ENCODE measurements at places on chromosomes 6 and 20. TPM values are rescaled to one million over a fixed set of nuclear protein-coding genes. Genes with fewer than 3 reads are reported as not detected.

Gene TPBG
- total RNA-seq = not detected

Gene SFTA2
- not detected for total RNA-seq

Gene SGK2
- 0.11 TPM for total RNA-seq

Gene KIFC1
- 52.7 TPM for total RNA-seq

Gene CLPSL2
- total RNA-seq = not detected

Gene NKAIN4
- not detected for total RNA-seq

Gene ZNF165
- 1.6 TPM for total RNA-seq

Gene FAXC
- total RNA-seq = not detected

Gene MCHR2
- not detected for total RNA-seq

DNA sequence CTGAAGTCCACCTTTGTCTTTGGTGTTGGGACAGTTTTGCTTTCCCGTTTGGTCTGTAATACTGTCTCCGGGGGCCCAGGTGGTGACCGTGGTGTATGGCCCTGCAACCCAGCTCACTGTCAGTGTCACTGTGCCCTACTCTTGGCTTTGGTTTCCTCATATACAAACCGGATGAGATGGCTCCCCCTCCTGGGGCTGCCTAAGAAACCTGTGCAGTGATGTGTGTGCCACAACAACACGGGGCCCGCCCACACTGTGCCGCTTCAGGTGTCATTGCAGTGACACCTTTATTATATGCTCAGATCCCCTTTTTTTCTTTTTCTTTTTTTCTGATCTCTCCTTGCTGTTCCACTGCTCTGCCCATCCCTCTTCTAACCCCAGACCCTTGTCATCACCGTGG is 73.9 kb downstream of the RAMACL start:
- H3K27ac ChIP-seq = no peak overlapping the region
- peak; percentile 36 for DNase-seq
- no peaks in the 10 kb centered on the region for H3K36me3 ChIP-seq
- H3K4me3 ChIP-seq = no peak overlapping the region
- no peaks in the 10 kb centered on the region for H3K27me3 ChIP-seq

DNA sequence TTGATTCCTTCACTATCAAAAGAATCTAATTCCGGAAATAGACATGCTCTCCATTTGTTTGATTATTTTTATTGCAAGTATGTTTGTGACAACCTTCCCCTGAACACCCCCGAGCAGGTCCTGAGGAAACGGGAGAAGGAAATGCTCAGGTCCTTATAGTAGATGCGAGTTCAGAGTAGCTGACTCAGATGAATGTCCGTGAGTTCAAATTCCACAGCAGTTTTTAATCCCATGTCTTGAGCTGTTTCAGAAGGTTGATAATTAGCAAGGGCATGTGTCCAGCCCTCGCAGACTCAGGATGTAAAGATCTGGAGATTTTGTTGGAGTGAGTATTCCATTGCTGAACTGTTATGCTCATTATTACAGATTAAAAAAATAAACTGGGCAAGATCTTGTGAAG is 169.3 kb downstream of the BCAS1 start:
- no peak overlapping the region for H3K4me3 ChIP-seq
- DNase-seq = no peak
- H3K4me1 ChIP-seq = peaks cover 16% of the 10 kb centered on the region

GRCh38 chr6:29567991-29568390 is 8.5 kb upstream of the UBD start:
- H3K36me3 ChIP-seq = no peaks in the 10 kb centered on the region
- no peaks in the 10 kb centered on the region for H3K4me1 ChIP-seq
- DNase-seq = no peak
- peaks cover 3% of the 10 kb centered on the region for H3K27me3 ChIP-seq
- no peak overlapping the region for H3K27ac ChIP-seq
- H3K4me3 ChIP-seq = no peak overlapping the region

DNA sequence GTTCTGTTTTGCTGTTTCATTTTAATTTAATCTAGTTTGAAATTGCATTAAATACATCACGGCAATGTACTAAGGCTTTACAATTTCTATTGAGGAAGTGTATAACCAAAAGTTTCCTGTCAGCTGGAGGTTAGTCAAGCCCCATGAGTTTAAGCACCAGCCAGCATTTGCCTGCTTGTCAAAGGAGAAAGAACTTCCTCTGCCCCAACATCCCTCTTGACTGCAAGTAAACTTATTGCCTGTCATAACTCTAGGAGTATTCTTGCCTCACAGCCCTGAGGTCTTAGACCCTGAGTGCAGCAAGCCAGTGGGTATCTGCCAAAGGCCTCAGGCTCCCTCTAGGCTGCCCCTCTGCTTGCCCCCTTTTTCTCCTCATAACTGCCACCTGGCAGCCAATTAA is 106.7 kb upstream of the INSM1 start:
- no peaks in the 10 kb centered on the region for H3K4me1 ChIP-seq
- no peak overlapping the region for H3K27ac ChIP-seq
- H3K4me3 ChIP-seq = no peak overlapping the region
- no peaks in the 10 kb centered on the region for H3K27me3 ChIP-seq
- no peak for DNase-seq

- H3K4me1 ChIP-seq = no peaks in the 10 kb centered on the region
- H3K27ac ChIP-seq = no peak overlapping the region
- no peak for DNase-seq
These were observed 5.2 kb downstream of the HAO1 start for GRCh38 chr20:7935027-7935551.

GRCh38 chr6:44007818-44008621 is 119.2 kb downstream of the MRPL14 start:
- H3K4me1 ChIP-seq = no peaks in the 10 kb centered on the region
- H3K4me3 ChIP-seq = no peak overlapping the region
- no peak overlapping the region for H3K27ac ChIP-seq
- H3K36me3 ChIP-seq = no peaks in the 10 kb centered on the region
- no peak for DNase-seq

GRCh38 chr6:90008908-90009501 is 114.7 kb downstream of the GJA10 start:
- no peaks in the 10 kb centered on the region for H3K4me1 ChIP-seq
- no peak overlapping the region for H3K4me3 ChIP-seq
- DNase-seq = no peak
- H3K36me3 ChIP-seq = no peaks in the 10 kb centered on the region

GRCh38 chr20:42613076-42613475 is 576.6 kb downstream of the PTPRT start:
- H3K36me3 ChIP-seq = no peaks in the 10 kb centered on the region
- H3K4me1 ChIP-seq = no peaks in the 10 kb centered on the region
- DNase-seq = no peak
- H3K27ac ChIP-seq = no peak overlapping the region

DNA sequence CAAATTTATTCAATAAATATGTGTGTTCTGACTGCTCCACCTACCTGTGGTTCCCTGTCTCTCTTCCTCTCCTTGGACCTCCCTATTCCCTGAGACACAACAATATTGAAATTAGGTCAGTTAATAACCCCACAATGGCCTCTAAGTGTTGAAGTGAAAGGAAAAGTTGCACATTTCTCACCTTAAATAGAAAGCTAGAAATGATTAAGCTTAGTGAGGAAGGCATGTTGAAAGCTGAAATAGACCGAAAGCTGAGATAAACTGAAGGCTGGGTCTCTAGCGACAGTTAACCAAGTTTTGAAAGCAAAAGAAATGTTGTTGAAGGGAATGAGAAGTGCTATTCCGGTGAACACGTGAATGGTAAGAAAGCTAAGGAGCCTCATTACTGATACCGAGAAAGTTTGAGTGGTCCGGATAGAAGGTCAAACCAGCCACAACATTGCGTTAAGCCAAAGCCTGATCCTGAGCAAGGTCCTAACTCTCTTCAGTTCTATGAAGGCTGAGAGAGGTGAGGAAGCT is 34.1 kb downstream of the UST start:
- H3K4me3 ChIP-seq = no peak overlapping the region
- H3K36me3 ChIP-seq = no peaks in the 10 kb centered on the region
- no peak for DNase-seq
- peaks cover 3% of the 10 kb centered on the region for H3K4me1 ChIP-seq
- no peak overlapping the region for H3K27ac ChIP-seq
- no peaks in the 10 kb centered on the region for H3K27me3 ChIP-seq

DNA sequence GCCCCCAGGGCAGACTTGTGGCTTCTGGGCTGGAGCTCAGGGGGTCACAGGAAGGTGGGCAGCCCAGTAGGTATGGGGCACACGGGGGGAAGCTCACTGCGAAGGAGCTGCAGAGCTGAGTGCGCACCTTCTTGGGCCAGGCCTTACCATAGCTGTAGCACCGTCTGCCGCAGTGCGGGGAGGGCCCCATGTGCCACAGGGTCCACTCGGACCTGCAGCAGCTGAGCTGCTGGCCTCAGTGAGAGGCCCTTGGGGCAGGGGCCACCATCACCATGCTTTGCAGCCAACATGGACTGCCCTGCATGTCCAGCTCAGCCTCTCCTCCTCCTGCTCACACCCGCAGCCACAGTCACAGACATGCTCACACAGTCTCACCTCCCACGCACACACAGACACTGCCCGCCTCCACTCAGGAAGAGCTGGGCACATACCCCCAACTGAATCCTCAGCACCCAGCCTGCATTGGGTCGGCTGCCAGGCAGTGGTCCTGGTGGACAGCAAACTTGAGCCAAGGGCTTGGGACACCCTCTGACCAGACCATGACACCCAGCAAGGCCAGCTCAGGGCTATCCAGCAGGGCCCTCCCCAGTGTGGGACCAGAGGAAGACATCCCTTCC is 35.3 kb downstream of the YTHDF1 start:
- H3K27me3 ChIP-seq = peaks cover 27% of the 10 kb centered on the region
- DNase-seq = no peak
- no peak overlapping the region for H3K27ac ChIP-seq
- H3K4me3 ChIP-seq = no peak overlapping the region

DNA sequence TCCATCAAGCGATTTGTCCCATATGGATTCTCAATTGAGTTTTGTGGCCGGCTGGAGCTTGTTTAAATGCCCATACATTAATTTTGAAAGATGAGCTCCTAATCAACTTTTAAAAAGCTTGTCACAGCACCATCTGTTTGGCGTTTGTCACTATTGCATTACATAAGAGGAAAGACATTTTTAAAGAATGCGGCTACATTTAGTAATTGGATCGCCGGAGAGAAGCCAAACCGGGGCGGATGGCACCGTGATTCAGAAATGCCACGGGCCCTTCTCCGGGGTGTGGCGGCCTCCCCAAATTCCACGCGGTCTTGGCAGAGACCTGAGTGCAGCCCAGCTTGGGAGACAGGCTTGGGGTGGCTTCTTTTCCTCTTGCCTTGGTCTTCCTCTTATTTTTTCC is 67.7 kb upstream of the ZNFX1 start:
- no peak overlapping the region for H3K4me3 ChIP-seq
- no peak overlapping the region for H3K27ac ChIP-seq
- no peaks in the 10 kb centered on the region for H3K27me3 ChIP-seq
- H3K36me3 ChIP-seq = no peaks in the 10 kb centered on the region
- no peak for DNase-seq
- H3K4me1 ChIP-seq = no peaks in the 10 kb centered on the region

- DNase-seq = no peak
- H3K27ac ChIP-seq = no peak overlapping the region
- no peaks in the 10 kb centered on the region for H3K4me1 ChIP-seq
- H3K27me3 ChIP-seq = no peaks in the 10 kb centered on the region
- no peaks in the 10 kb centered on the region for H3K36me3 ChIP-seq
These were observed 18.1 kb upstream of the CEBPB start for GRCh38 chr20:50172347-50173013.

DNA sequence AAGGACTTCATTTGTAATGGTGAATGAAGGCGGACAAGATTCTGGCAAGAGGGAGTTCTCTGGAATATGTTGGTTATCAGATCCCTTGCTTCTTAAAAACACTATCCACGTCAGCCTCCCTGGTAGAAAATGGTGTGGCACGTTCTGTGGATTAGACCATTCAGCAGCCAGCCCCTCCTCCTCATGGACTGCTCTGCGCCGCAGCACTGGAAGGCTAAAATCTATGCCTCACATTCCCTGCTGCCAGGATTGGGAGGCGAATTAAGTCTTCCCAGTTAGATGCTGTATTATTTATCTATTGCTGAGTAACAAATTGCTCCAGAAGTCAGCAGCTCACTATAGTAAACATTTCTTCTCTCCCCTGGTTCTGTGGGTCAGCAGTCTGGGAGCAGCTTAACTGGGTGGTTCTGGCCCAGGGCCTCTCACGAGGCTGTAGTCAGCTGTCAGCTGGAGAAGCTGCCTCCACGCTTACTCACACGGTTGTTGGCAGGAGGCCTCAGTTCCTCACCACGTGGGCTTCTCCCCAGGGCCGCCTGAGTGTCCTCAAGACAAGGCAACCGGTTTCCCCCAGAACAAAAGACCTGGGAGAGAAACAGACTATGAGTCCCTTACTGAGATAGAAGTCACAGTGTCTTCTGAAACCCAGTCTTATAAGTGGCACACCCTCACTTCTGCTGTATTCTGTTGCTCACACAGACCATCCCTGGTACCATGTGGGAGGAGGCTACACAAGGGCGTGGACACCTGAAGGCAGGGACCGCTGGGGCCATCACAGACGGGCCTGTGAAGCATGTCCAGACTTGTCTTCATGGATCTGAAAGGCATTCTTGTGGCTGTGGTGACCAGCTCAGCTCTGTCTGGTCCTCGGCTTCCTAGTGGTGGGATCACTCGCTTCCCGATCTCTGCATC is 101.0 kb downstream of the NRN1 start:
- no peak overlapping the region for H3K27ac ChIP-seq
- H3K36me3 ChIP-seq = no peaks in the 10 kb centered on the region
- H3K4me1 ChIP-seq = no peaks in the 10 kb centered on the region
- no peak overlapping the region for H3K4me3 ChIP-seq
- no peaks in the 10 kb centered on the region for H3K27me3 ChIP-seq

GRCh38 chr6:39213195-39213920 is 15.9 kb downstream of the KCNK5 start:
- no peak overlapping the region for H3K27ac ChIP-seq
- H3K36me3 ChIP-seq = no peaks in the 10 kb centered on the region
- H3K27me3 ChIP-seq = no peaks in the 10 kb centered on the region
- DNase-seq = no peak
- peaks cover 4% of the 10 kb centered on the region for H3K4me1 ChIP-seq

GRCh38 chr20:25315418-25316210 is 67.7 kb downstream of the PYGB start:
- H3K27ac ChIP-seq = no peak overlapping the region
- no peaks in the 10 kb centered on the region for H3K36me3 ChIP-seq
- no peaks in the 10 kb centered on the region for H3K27me3 ChIP-seq
- peaks cover 9% of the 10 kb centered on the region for H3K4me1 ChIP-seq
- H3K4me3 ChIP-seq = no peak overlapping the region

GRCh38 chr6:130222775-130223174 is at the start of gene SAMD3:
Gene SAMD3, minus strand, starts transcription at chr6:130222951. Its CDS starts 7,678 bp downstream, at chr6:130215273.
- no peaks in the 10 kb centered on the region for H3K27me3 ChIP-seq
- peak within 1 kb of the TSS; percentile 60 for H3K4me3 ChIP-seq
- DNase-seq = peak; percentile 14
- peak within 1 kb of the TSS; percentile 64 for H3K27ac ChIP-seq
- no peaks in the 10 kb centered on the region for H3K36me3 ChIP-seq
